ENCODE measurements at places on chromosomes 1 and 21.

DNA sequence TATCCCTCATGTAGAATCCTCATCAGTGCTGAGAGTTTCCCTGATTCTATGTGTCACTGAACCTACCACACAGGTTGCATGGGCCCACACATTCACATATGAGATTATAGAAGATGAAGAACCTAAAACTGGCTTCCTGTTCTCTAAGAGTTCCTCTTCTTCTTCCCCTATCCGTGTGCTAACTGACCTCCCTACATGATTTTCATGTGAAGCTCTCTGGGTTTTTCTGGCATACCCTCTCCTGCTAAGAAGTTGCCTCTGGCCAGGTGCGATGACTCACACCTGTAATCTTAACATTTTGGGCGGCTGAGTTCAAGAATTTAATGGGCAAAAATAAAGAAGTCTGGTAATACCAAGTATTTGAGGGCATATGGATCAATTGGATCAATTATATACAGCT, 5.5 kb upstream of the CD244 start:
- DNase-seq, result no peak

- DNase-seq, result no peak
Measured at GRCh38 chr1:29682919-29683295, 446.6 kb downstream of the PTPRU start.

GRCh38 chr1:154446292-154446691, 41.1 kb downstream of the IL6R start:
- DNase-seq, result no peak

GRCh38 chr21:44351535-44352252, 1.7 kb upstream of the TRPM2 start:
- DNase-seq, result no peak

GRCh38 chr1:210373878-210374599, 45.3 kb downstream of the HHAT start:
- DNase-seq, result peak; percentile 75

DNA sequence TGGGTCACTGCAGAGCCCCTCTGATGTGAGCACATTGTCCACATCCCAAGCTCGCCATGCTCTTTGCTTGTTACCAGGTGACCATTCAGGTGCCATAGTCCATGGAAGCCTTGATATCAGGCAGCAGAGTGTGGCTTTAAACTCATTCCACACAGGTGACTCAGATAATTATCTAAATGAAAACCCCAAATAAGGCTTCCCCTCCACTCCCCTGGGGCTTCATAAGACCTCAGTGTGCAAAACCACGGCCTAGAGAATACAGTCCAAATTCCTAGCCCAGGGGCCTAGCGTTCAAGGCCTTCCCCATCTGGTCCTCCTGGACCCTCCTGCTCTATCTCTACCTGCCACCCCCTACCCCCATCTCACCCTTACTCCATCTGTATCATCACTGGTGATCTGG, 97.1 kb downstream of the ARHGEF10L start:
- no peak for DNase-seq

Measured in activated naive CD8-positive, alpha-beta T cell treated with anti-CD3 and anti-CD28 coated beads for 36 hours (primary cell).